NCI-H1417 (cell line): ENCODE measurements at places on chromosomes 16 and 17.

DNA sequence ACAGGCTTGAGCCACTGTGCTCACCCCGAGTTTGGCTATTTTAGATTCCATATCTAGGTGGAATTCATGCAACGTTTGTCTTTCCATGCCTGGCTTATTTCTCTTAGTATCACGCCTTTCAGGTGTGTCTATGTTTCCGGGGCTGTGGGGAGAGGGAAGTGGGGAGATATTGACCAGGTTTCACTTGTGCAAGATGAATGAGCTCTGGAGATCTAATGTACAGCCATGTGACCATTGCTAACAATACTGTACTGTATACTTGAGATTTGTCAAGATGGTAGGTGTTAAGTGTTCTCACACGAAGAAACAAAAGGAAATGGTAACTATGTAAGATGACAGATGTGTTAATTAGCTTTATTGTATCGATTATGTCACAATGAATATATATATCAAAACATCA lies 199.6 kb downstream of the SHISA9 start:
- no peak for DNase-seq

GRCh38 chr17:45006927-45007461 lies 38.9 kb upstream of the C1QL1 start:
- peak; percentile 15 for DNase-seq

DNA sequence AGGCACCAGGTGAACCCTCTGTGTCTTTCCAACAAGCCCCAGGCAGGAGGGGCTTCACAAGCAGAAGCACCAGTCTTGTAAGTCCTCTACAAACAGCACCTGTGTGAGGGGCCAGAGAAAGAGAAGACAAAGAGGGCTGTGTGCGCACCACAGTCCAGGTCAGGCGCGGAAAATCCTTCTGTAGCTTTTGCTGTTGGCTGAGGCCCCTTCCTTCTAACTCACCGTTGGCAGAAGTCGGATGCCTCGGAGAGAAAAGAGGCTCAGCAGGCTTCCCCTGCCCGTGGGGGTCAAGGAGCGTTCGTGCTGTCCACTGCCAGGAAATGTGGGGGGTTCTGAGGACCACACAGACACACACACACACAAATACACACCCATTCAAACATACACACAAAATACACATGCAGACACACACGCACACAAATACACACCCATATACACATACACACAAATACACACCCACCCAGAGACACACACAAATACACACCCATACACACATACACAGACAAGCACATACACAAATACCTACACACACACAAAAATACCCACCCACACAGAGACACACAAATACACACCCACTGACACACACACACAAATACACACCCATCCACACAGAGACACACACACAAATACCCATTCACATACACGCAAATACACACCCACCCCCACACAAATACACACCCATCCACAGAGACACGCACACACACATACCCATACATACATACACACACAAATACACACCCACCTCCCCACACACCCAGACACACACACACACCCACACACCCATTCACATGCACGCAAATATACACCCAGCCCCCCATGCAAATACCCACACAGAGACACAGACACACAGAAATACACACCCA lies 6.8 kb downstream of the ZG16B start:
- DNase-seq, result no peak

GRCh38 chr17:4341616-4341977 lies 24.9 kb downstream of the UBE2G1 start:
- no peak for DNase-seq

- no peak for DNase-seq
Observed at GRCh38 chr16:56266641-56267607, 75.6 kb downstream of the GNAO1 start.

- DNase-seq, result no peak
Observed at GRCh38 chr16:75097941-75098901, 18.4 kb downstream of the LDHD start.

DNA sequence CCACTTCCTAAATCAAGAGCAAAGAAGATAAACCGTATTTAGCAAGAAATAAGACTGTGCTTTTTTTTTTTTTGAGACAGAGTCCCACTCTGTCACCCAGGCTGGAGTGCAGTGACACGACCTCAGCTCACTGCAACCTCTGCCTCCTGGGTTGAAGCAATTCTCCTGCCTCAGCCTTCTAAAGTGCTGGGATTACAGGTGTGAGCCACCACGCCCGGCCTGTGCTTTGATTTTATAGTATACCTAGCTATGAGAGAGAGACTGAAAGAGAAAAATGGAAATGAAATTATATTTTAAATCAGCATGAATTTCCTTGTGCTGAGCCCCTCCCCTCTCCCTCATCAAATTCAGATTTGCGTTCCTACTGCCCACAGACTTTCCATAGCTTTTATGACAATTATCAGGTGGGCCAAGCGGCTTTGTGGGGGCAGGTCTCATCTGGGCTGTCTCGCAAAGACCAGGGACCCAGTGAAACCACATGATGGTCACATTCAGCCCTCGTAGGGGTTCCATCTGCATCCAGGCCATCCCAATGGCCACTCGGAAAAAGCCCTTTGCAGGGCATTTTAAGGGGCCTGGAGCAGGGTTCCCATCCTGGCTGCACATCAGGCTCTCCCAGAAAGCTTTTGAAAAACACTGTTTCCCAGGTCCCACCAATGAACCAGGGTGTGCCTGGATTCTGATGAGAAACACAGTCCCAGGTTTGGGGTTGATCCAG lies 8.5 kb downstream of the CACNG1 start:
- DNase-seq, result no peak

GRCh38 chr16:11224096-11224893 lies 31.7 kb downstream of the SOCS1 start:
- DNase-seq, result no peak

DNA sequence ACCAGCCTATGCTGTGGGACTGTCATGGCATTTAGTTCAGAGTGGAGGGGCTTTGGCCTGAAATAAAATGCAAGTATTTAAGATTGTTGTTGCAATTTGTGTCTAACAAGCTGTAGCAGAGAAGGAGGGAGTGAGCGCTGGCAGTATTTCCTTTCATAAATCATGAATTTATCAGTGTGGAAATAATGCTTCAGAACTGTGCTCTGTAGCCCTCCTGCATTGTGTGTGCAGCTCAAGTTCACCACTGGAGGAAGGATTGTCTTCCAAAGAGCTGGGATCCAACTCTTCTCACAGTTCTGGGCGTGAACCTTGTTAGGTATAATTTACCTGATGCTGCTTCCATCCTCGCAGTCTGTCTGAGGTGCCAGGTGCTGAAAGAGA lies 15.1 kb downstream of the SNX11 start:
- DNase-seq, result no peak

GRCh38 chr16:49776734-49777133 lies 79.2 kb downstream of the ZNF423 start:
- no peak for DNase-seq

DNA sequence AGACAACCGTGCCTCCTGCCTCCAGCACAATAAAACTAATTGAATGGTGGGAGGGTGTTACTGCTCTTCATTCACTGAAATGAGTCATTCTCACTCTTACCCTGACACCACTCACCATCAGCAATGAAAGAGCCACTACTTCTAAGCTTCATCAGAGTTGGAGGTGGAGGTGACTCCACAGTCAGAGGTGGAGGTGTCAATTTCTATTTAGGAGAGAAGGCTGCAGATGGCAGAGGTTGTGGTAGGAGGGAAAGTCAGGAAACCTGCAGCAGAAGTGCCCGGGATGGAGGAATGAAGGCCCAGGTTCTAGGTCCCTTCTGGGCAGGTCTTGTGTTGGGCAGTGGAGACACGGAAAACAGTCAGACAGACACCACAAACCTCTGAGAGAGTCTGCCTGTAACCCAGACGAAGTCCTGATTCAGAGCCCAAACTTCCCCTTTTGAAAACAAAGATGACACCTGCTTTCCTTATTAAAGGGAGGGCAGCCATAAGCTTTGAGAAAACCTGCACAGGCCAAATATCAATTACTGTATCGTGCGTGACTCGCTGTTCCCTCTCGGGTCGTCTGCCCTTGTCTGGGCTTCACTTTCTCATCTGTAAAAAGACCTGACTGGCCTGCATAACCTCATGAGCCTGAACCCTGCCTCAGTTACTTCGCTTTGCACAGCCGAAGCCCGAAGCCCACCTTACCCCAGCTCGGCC lies 668 bp downstream of the ATPAF2 start:
- DNase-seq, result peak; percentile 17

GRCh38 chr17:17763734-17764133 lies 73.1 kb downstream of the SREBF1 start:
- DNase-seq, result no peak

GRCh38 chr17:17626151-17626805 lies 34.8 kb upstream of the PEMT start:
- DNase-seq, result peak; percentile 83

GRCh38 chr17:8556074-8556473 lies 74.5 kb downstream of the MYH10 start:
- no peak for DNase-seq

- DNase-seq, result peak; percentile 43
Observed at GRCh38 chr17:42116705-42117396, 4.3 kb downstream of the KAT2A start.

DNA sequence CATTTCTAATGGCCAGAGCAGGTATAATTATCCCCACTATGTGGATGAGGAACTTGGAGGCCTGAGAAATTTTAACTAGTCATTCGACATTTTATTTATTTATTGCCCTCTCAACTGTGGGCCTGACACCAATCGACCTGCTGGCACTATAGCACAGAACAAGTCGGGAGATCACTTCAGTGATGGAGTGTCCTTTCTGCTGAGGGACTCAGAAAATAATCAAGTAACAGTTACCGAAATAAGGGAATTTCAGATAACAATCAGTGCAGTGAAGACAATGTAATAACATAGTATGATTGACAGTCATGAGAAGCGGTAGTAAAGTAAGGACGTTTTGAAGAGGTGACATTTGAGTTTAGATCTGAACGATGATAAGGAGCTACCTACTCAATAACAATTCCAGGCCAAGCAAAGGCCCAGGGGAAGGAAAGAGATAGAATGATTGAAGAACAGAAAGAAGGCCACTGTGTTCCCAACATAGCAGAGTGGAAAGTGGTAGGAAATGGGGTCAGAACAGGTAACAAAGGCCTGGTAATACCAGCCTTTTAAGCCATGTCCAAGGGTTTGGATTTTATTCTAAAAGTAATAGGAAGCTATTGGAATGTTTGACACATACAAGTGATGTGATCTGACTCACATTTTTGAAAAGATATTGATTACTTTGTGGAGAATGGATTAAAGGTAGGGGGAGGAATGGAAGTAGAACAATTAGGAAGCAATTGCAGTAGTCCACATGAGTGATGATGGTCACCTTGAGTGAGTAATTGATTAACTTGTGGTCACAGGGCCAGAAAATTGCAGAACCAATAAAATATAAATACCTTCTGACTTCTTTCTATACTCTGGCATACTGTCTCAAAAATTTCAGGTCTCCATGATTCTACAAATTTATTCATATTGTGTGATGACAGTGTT lies 1.4 kb downstream of the STXBP4 start:
- DNase-seq, result no peak

- no peak for DNase-seq
Observed at GRCh38 chr16:21161211-21161610, 2.7 kb downstream of the LDAF1 start.

- DNase-seq, result no peak
Observed at GRCh38 chr17:42477173-42477572, 18.5 kb downstream of the ATP6V0A1 start.

GRCh38 chr16:10539236-10539635 lies 41.2 kb downstream of the EMP2 start:
- no peak for DNase-seq

DNA sequence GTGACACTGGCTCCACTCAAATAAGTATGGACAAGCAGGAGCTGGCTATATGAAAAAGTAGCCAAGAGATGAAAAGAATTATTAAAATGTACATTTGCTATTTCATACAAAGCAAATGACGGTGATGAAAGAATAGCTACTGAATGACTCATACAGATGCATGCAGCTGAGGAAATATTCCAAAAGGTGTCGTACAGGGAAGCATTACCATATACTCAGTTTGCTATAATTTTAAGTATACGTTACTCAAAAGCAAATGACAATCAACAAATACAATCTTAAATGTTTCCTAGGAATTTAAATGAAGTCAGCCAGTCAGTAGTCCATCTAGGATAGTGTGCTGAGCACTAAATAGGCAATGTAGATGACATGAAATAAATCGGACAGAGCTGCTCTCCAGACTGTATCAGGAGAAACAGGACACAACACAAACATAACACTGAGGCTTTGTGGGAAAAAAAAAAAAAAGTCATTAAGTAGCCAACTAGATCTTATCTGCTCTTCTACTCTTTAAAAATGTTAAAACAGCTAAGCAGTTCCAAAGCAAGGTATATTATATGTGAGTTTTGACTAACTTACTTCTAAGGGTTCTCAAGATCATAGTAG lies 65.0 kb downstream of the NCOR1 start:
- no peak for DNase-seq

- no peak for DNase-seq
Observed at GRCh38 chr16:85984947-85985451, 86.0 kb downstream of the IRF8 start.

- DNase-seq, result no peak
Observed at GRCh38 chr16:27722207-27722606, 172.3 kb downstream of the KATNIP start.

DNA sequence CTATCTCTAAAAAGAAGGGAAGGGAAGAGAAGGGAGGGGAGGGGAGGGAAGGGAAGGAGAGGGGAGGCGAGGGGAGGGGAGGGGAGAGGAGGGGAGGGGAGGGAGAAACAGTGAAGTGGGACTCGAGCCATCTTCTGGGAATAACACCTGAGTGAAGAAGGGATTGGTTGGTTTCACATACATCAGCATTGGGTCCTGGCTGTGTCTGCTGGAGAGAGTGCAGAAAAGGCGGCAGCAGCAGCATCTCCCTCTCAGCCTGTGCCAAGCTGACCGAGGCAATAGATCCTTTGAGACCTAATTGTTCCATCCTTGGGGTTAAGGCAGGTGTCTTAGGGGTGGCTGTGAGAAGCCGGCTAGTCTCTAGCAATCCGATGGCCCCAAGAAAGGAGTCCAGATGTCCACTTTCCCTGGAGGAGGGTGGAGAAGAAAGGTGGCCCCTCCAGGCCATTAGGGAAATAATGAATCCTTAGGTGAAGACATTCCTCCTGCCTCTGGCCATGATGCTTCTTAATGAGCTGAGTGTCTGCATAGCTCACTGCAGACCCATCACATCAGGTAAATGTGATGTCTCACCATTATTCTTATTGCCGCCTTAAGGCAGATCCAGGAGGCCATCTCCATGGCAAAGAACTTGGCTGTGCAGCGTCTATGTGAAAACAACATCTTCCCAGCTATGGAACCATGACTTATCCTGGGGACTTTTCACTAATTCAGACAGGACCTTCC lies 71.6 kb downstream of the WIPI1 start:
- no peak for DNase-seq

DNA sequence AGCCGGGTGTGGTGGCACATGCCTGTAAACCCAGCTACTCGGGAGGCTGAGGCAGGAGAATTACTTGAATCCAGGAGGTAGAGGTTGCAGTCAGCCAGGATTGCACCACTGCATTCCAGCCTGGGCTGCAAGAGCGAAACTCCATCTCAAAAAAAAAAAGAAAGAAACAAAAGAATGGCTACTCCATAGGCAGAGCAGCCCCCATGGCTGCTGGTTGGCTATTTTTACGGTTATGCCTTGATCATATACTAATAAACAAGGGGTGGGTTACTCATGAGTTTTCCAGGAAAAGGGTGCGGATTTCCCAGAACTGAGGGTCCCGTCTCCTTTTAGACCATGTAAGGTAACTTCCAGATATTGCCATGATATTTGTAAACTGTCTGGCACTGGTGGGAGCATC lies 76.2 kb upstream of the TMEM97 start:
- no peak for DNase-seq

GRCh38 chr16:70018254-70018653 lies 67.1 kb downstream of the CLEC18A start:
- DNase-seq, result no peak

GRCh38 chr16:3876695-3877094 lies 3.8 kb downstream of the CREBBP start:
- no peak for DNase-seq
